ENCODE measurements at places on chromosomes 13 and 19.

DNA sequence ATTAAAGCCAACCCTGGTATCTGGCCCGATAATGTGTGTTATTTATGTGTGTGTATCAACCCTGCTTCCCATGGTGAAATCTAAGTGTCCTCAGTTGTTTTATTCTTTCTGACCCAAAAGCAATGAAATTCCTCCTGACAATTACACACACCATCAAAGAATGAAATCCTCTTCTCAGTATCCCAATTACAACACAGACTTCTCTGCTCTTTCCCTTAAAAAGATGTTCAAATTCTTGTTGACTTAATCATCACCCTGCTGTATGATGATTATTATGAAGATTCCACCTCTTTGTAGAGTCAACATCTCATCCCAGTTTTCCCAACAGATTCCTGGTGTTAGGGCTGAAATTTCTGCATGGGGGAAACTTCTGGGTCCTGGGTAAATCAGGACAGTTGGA is 8.9 kb upstream of the TRPC4 start:
- no peak for DNase-seq

DNA sequence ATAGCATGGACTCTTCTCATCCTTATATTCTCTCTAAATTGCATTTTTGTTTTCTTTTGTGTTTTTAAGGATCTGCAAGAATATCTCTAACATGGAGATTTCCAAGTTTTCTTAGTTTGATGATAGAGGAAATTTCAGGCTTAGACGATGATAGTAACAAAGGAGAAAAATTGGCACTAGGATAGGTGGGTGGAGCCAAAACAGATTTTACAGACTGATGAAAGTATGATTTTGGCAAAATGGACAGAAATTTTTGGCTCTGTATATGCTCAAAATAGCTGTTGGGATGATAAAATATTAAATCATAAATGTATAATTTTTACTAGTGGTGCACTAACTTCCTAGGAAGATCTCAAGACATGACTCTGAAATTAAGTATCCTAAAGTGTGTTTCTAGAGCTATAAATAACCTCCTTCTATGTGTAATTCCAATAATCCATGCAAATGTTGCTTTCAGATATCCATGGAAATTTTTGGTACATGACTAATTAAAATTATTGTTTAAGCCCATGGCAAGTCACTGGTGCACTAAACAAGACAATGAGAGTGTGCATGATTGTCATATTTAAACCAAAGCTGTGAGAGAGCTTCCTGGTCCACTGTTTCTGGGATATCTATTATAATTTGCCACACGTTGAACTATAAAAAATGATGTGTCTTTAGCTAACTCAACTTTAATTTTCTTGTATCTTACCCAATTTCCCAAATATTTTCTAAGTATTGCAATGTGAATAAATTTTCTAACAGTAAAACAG is 55.8 kb upstream of the NBEA start:
- DNase-seq = no peak

DNA sequence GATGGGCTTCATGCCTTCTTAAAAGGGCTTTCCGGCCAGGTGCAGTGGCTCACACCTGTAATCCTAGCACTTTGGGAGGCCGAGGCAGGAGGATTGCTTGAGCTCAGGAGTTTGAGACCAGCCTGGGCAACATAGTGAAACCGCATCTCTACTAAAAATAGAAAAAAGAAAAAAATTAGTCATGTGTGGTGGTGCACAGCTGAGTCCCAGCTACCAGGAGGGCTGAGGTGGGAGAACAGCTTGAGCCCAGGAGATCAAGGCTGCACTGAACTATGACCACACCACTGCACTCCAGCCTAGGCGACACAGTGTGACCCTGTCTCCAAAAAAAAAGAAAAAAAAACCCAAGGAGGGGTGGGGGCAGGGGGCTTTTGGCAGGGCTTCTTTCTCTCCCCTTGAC is 7.2 kb downstream of the CARS2 start:
- no peak for DNase-seq

- DNase-seq = no peak
Measured at GRCh38 chr13:46925486-46925885, 28.6 kb upstream of the HTR2A start.

- DNase-seq = peak; percentile 5
Measured at GRCh38 chr19:15108145-15108844, 1.1 kb downstream of the SYDE1 start.

DNA sequence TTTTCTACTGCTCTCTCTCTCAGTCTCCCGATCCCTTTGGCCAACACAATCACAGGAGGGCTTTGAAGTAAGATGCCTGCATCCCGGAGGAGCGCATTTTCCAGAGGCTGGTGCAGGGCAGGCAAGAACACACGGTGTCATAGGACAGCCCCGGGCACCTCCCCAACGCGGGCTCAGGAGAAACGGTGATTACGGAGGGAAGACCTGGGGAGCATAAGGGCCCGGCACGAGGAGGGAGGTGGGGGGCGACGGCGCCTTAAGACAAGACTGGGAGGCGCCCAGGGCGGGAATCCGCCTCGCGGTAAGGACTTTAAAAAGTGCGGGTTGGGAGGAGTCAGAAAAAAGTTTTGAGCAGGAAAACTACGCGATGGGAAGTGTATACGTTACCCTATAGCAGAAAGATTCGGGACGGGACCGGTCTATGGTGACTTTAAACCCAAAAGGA is 18.7 kb upstream of the ZNF888 start:
- peak; percentile 10 for DNase-seq

- peak; percentile 21 for DNase-seq
Measured at GRCh38 chr19:33329736-33330135, 27.4 kb upstream of the CEBPA start.
